ENCODE measurements at places on chromosomes 5 and 9. TPM values are rescaled to one million over a fixed set of nuclear protein-coding genes. Genes with fewer than 3 reads are reported as not detected.

DNA sequence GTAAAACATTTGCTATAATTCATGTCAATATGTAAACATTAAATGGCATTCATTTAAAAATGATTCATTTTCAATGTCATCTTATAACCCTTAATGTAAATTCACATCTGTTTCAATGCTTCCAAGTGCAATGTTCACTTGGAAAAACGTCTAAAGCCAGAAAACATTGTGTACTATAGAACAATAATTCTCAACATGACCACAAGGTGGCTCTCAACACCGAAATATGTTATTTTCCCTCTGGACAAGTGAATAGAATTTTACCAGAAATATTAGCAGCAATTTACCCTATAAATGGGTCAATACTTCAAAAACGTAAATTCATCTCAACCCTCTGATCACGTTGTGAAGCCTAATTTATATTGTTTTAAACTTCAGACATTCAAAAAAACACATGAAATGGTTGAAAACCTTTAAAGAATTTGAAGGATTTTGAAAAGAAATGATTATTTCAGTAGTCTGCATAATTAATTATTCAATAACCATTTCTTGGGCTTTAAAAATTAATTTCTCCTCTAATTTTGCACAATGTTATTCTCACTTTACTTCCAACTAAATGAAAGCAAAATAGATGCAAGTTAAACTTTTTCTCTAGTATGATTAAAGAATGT lies 11.0 kb downstream of the CDH10 start:
- H3K36me3 ChIP-seq: no peaks in the 10 kb centered on the region
- H3K27ac ChIP-seq: no peak overlapping the region
- H3K27me3 ChIP-seq: no peaks in the 10 kb centered on the region
- no peak overlapping the region for H3K4me3 ChIP-seq

- no peaks in the 10 kb centered on the region for H3K36me3 ChIP-seq
- no peak overlapping the region for H3K27ac ChIP-seq
Measured at GRCh38 chr9:89597711-89598362, 7.0 kb upstream of the GADD45G start.

Gene SPINK5
- total RNA-seq: 0.47 TPM

GRCh38 chr5:79873187-79873586 lies 117.9 kb downstream of the MTX3 start:
- no peak for DNase-seq
- no peaks in the 10 kb centered on the region for H3K36me3 ChIP-seq
- H3K27me3 ChIP-seq: no peaks in the 10 kb centered on the region
- peak overlapping the region; percentile 76 for H3K27ac ChIP-seq

DNA sequence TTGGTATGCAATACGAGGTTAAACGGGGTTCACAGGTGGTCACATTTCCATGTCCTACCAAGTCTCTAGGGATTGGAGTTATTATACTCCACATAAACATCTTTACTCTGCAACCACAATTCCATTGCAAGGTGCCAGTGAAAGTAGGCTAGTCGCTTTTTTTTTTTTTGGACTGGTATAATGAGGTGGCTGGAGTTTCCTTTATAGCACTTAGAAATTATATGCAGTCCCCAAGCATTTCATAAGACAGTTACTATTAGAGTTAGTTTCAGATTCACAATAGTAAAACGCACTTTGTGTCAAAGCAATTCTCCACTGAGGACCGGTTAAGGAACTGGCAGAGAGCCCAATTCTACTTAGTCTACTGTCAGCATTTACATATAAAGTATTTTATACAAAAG lies 1.4 kb downstream of the MEF2C start:
- no peak for DNase-seq
- H3K27ac ChIP-seq: peak overlapping the region; percentile 94
- peak overlapping the region; percentile 79 for H3K4me3 ChIP-seq
- H3K36me3 ChIP-seq: no peaks in the 10 kb centered on the region
- peaks cover 71% of the 10 kb centered on the region for H3K4me1 ChIP-seq

DNA sequence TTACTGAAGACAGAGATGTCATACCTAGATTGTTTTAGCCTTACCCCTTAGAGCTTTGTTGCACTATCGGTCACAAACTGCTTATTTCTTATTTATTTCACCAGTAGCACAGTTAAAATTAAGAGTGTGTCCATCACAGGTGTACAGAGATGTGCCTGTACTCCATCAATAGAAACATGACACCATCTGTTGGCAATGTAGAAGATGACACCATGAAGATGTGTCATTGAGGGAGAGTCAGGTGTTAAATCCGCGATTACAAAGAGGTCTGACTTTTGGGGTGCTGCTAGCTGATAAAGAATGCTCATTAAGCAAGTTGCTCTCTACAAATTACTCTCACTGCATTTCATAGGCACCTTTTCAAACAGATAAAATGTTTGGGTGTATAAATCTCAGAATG lies 164.4 kb downstream of the SMARCA2 start:
- no peak overlapping the region for H3K4me3 ChIP-seq
- H3K27me3 ChIP-seq: no peaks in the 10 kb centered on the region
- DNase-seq: no peak
- H3K4me1 ChIP-seq: peaks cover 28% of the 10 kb centered on the region
- H3K36me3 ChIP-seq: peaks cover 26% of the 10 kb centered on the region

GRCh38 chr5:126683912-126684311 lies 83.2 kb downstream of the PHAX start:
- no peaks in the 10 kb centered on the region for H3K4me1 ChIP-seq
- no peak for DNase-seq
- peaks cover 53% of the 10 kb centered on the region for H3K27me3 ChIP-seq
- no peaks in the 10 kb centered on the region for H3K36me3 ChIP-seq

DNA sequence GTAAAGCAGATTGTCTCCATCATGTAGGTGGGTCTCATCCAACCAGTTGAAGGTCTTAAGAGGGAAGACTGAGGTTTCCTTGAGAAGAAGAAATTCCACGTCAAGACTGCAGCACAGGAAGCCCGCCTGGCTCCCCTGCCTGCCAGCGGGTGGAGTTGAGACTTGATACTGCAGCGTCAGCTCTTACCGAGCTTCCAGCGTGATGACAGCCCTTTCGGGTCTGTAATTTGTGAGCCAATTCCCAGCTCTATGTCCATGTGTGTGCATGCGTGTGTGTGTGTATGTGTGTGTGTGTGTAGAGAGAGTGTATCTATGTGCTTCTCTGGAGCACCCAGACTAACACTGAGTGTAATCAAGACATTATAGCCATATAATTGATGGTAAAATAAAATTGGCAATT lies 379.7 kb upstream of the IRX2 start:
- no peaks in the 10 kb centered on the region for H3K36me3 ChIP-seq
- no peak for DNase-seq
- no peak overlapping the region for H3K27ac ChIP-seq
- no peaks in the 10 kb centered on the region for H3K4me1 ChIP-seq

GRCh38 chr5:110475529-110475928 lies 250.9 kb downstream of the TMEM232 start:
- H3K36me3 ChIP-seq: no peaks in the 10 kb centered on the region
- H3K4me3 ChIP-seq: no peak overlapping the region
- no peaks in the 10 kb centered on the region for H3K27me3 ChIP-seq
- DNase-seq: no peak

- H3K36me3 ChIP-seq: no peaks in the 10 kb centered on the region
- no peak for DNase-seq
- H3K4me3 ChIP-seq: no peak overlapping the region
- H3K27me3 ChIP-seq: no peaks in the 10 kb centered on the region
- no peak overlapping the region for H3K27ac ChIP-seq
Measured at GRCh38 chr5:67028941-67029340, 167.7 kb downstream of the CD180 start.

Gene NMUR2
- total RNA-seq: not detected

DNA sequence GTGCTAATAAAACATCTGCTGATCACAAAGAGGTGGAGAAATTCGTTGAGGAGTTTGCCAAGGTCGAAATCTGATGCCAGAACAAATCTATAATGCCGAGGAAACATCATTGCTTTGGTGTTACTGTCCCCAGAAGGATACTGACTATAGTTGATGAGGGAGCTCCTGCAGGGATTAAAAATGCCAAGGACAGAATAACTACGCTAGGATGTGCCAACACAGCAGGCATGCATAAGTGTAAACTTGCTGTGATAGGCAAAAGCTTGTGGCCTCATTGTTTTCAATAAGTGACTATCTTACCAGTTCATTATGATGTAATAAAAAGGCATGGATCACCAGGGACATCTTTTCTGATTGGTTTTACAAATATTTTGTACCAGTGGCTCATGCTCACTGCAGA lies 66.8 kb upstream of the ADCY2 start:
- no peak overlapping the region for H3K27ac ChIP-seq
- no peak for DNase-seq
- H3K27me3 ChIP-seq: no peaks in the 10 kb centered on the region
- H3K36me3 ChIP-seq: no peaks in the 10 kb centered on the region

GRCh38 chr5:154287136-154287535 lies 96.6 kb downstream of the GALNT10 start:
- DNase-seq: no peak
- H3K27ac ChIP-seq: peak overlapping the region; percentile 61
- peaks cover 43% of the 10 kb centered on the region for H3K4me1 ChIP-seq
- H3K27me3 ChIP-seq: no peaks in the 10 kb centered on the region

Gene TTC39B
- total RNA-seq: 1.6 TPM

DNA sequence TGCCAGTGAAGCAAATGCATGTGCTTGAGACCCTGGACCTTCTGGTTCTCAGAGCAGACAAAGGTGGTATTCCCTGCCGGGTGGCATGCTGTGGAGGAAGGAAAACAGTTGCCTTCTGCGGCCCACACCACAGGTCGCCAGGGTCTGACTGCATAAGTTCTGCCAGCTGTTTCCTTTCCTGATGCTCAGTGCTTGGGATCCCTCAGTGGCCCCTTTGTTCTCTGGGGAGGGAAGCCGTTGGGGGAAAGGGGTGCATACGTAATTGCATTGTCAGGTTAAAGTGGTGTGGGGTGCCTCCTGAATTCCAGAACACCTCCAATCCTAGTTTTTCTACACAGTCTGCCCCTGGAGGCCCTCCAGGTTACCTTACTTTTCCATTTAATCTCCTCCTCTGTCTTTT lies 43.1 kb upstream of the SLC2A8 start:
- DNase-seq: no peak
- no peak overlapping the region for H3K4me3 ChIP-seq
- peaks cover 37% of the 10 kb centered on the region for H3K36me3 ChIP-seq
- no peaks in the 10 kb centered on the region for H3K27me3 ChIP-seq
- H3K4me1 ChIP-seq: peaks cover 27% of the 10 kb centered on the region
- H3K27ac ChIP-seq: peak overlapping the region; percentile 9

Gene QRFP
- not detected for total RNA-seq

Gene MARCOL
- total RNA-seq: not detected

GRCh38 chr5:149878371-149878770 lies 66.2 kb downstream of the PDE6A start:
- H3K4me1 ChIP-seq: no peaks in the 10 kb centered on the region
- H3K36me3 ChIP-seq: no peaks in the 10 kb centered on the region
- DNase-seq: no peak
- no peak overlapping the region for H3K4me3 ChIP-seq
- no peaks in the 10 kb centered on the region for H3K27me3 ChIP-seq

DNA sequence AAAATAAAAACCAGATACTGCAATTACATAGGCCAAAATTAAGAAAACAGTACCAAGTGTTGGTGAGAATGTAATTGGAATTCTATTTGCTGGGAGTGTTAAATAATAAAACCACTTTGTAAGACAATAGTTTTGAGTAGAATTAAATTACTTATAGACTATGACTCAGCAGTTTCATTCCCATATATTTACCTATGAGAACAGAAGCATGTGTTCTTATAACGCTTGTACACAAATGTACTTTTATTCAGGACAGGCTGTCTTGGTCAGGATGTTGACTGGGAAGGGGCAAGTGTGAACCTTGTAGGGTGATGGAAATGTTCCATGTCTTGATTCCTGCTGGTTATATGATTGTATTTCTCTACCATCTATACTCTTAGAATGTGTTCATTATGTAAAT lies 56.3 kb downstream of the ERBIN start:
- no peak overlapping the region for H3K4me3 ChIP-seq
- H3K4me1 ChIP-seq: peaks cover 18% of the 10 kb centered on the region

DNA sequence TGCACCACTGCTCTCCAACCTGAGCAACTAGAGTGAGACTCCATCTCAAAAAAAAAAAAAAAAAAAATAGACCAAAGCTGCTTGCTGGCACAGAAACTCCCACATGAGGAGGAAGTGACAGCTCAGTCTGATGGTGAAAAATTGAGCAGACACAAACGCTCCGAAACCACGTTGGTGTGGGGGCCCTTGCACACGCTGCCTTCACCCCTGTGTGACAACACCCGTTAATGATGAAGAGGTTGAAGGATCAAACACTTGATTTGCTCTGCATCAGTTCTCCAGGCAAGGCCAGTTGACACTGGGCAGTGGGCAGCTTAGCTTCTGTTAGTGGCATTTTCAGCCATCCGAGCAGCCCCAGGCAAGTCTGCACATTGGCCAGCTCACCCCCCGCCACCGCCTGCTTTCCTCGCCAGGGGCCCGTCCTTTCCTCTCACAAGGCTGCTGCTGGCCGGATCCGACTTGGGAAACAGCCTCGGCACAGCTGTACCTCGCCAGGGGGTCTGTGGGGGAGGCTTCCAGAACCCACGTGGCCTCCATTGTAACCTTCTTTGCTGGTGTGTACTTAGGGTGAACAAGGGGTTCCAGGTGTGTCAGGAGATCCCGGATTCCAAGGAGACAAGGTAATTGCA lies 79.8 kb downstream of the COL27A1 start:
- no peaks in the 10 kb centered on the region for H3K36me3 ChIP-seq
- H3K27ac ChIP-seq: no peak overlapping the region
- peaks cover 52% of the 10 kb centered on the region for H3K4me1 ChIP-seq

GRCh38 chr9:2241836-2242741 lies 226.9 kb downstream of the SMARCA2 start:
- no peaks in the 10 kb centered on the region for H3K36me3 ChIP-seq
- H3K4me3 ChIP-seq: peak overlapping the region; percentile 68
- peak overlapping the region; percentile 81 for H3K27ac ChIP-seq
- no peaks in the 10 kb centered on the region for H3K27me3 ChIP-seq
- peak; percentile 82 for DNase-seq

GRCh38 chr5:136034984-136035383 lies 6.2 kb downstream of the TGFBI start:
- H3K27me3 ChIP-seq: no peaks in the 10 kb centered on the region
- H3K27ac ChIP-seq: peak overlapping the region; percentile 17
- H3K4me1 ChIP-seq: peaks cover 79% of the 10 kb centered on the region
- H3K36me3 ChIP-seq: peaks cover 15% of the 10 kb centered on the region
- no peak for DNase-seq

Gene C9
- not detected for total RNA-seq

- H3K36me3 ChIP-seq: no peaks in the 10 kb centered on the region
- H3K4me1 ChIP-seq: no peaks in the 10 kb centered on the region
- DNase-seq: no peak
- no peak overlapping the region for H3K27ac ChIP-seq
- H3K27me3 ChIP-seq: no peaks in the 10 kb centered on the region
- H3K4me3 ChIP-seq: no peak overlapping the region
Measured at GRCh38 chr5:92548346-92548745, 1032.7 kb downstream of the NR2F1-AS1 start.
